ENCODE measurements at places on chromosomes 16 and 17.

DNA sequence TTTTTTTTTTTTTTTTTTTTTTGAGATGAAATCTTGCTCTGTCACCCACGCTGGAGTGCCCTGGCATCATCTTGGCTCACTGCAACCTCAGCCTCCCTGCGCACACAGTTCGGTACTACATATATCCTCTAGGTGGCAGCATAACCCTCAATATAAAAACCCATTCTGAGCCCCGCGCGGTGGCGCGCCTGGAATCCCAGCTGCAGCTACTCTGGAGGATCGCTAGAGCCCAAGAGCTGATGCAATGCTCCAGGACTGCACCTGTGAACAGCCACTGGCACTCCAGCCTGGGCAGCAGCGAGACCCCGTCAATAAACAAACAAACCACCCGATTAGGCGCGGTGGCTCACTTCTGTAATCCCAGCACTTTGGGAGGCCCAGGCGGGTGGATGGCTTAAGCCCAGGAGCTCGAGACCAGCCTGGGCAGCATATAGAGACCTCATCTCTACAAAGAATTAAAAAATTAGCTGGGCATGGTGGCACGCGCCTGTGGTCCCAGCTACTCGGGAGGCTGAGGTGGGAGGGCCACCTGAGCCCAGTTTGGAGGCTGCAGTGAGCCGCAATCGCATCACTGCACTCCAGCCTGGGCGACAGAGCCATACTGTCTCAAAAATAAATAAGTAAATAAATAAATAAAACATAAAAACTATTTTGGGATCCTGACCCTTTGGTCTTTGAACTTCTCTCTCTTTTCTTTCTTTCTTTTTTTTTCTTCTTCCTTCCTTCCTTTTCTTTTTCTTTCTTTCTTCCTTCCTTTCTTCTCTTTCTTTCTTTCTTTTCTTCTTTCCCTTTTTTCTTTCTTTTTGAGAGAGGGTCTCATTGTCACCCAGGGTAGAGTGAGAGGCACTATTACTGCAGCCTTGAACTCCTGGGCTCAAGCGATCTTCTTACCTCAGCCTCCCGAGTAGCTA lies 15.4 kb upstream of the AKAP10 start:
- DNase-seq = peak; percentile 79

DNA sequence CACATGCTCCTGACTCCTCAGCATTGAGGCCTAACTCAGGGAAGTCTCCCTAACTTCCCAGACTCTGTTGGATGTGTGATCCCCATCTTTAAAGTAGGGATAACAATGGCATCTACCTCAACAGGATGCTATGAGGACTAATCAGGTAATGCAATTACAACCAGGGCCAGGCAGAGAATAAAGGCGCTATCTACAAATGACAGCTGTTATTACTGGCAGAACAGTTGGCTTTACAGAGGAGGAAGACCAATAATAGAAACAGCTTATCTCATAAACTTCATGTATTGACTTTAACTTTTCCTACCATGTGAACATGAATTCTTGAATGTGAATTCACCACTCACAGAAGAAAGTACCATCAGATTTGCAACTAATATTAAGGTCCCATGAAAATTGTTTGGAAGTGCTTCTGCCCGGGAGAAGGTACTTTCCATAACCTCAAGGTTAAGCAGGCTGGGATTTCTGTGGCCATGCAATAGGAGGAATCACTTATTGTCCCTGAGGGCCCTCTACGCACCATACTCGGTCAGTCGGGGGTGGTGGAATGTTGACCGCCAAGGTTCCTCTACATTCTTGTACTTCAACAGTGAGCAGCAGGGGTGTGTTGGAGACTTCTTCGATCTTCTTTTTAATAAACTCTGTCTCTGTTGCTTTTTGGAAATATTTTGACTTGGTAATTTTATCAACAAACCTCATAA lies 22.6 kb upstream of the ERN1 start:
- no peak for DNase-seq

- no peak for DNase-seq
Measured at GRCh38 chr17:900336-900934, 79.1 kb downstream of the NXN start.

GRCh38 chr17:74690409-74690825 lies 22.3 kb downstream of the CD300LF start:
- DNase-seq = no peak

GRCh38 chr17:57264776-57265175 lies 8.5 kb downstream of the MSI2 start:
- DNase-seq = no peak

DNA sequence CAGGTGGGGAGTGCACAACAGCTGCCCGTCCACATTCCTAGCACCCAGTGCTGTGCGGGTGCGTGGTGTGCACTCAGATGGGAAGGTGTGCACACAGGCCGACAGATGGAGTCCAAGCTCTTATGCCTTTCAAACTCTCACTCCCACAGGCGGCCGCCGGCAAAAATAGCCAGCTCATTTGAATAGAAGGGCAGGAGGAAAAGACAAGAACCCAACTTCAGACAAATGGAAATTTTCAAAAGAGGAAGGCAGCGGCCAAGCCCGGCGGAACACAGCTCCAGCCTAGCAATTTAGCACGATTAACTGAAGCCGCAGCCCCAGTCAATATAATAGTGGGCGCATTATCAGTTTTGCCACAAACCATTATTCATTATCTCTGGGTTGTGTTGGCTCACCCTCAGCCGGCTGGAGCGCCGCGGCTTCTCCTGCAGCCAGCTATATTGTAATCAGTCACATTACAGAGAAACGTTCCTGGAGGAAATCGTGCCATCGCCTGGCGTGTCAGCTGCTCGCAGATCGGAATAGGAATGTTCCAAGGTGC lies 103.9 kb upstream of the SEC14L1 start:
- DNase-seq = no peak

- DNase-seq = no peak
Measured at GRCh38 chr17:35768797-35769196, 8.1 kb downstream of the C17orf50 start.

DNA sequence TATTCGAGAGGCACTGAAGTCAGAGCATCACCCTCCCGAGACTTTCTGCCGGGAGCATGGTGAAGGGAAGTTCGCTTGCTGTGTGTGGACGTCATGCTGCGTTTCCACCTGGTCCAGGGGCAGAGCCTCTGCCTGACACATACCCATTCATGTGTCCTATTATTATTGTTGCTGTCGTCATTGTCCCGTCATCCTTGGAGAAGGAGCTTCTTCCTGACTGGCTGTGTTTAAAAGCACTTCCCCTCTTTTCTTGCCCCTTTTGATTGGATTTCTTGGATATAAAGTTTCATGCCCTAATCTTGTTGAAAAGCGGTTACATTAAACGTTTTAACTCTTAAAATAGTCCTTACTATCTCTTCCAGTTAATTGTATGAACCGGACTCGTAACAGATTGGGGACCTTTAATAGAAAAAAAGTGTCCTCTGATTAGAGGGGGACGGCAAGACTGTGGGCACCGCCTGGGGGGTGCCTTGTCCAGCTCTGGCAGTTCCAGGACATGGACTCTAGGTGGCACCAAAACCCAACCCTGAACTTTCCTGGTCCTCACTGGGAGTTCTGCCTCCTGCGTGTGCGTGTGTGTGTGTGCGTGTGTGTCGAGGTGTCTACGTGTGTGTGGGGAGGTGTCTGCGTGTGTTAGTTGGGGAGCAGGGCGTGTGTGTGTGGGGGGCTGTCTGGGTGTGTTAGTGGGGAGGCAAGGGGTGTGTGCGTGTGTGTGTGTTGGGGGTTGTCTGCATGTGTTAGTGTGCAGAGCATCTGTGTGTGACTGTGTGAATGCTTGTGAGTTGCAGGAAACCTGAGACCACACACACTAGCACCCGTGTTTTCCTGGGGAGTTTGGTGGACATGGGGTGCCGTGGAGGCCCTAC lies 133.3 kb upstream of the CIBAR2 start:
- peak; percentile 55 for DNase-seq

DNA sequence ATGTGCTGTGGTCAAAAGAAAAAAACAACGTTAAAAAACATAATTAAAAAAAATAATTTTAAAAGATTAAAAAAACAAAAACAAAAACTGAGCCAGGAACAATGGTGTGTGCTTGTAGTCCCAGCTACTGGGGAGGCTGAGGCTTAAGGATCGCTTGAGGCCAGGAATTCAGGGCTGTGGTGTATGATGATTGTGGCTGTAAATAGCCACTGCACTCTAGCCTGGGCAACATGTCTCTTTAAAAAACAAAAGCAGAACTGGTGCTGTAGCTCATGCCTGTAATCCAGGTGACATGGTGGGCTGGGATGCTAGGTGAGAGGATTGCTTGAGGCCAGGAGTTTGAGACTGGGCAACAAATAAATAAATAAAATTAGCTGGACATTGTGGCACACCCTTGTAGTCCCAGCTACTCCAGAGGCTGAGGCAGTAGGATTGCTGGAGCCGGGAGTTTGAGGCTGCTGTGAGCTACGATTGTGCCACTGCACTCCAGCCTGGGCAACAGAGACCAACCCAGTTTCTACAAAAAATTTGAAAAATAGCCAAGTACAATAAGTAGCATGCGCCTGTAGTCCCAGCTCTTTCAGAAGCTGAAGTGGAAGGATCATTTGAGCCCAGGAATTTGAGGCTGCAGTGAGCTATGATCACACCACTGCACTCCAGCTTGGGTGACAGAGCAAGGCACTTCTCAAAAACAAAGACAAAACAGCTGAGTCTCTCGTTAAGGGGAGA lies 43.6 kb downstream of the NFATC3 start:
- DNase-seq = no peak

GRCh38 chr17:6070913-6071511 lies 833 bp downstream of the WSCD1 start:
- DNase-seq = no peak

DNA sequence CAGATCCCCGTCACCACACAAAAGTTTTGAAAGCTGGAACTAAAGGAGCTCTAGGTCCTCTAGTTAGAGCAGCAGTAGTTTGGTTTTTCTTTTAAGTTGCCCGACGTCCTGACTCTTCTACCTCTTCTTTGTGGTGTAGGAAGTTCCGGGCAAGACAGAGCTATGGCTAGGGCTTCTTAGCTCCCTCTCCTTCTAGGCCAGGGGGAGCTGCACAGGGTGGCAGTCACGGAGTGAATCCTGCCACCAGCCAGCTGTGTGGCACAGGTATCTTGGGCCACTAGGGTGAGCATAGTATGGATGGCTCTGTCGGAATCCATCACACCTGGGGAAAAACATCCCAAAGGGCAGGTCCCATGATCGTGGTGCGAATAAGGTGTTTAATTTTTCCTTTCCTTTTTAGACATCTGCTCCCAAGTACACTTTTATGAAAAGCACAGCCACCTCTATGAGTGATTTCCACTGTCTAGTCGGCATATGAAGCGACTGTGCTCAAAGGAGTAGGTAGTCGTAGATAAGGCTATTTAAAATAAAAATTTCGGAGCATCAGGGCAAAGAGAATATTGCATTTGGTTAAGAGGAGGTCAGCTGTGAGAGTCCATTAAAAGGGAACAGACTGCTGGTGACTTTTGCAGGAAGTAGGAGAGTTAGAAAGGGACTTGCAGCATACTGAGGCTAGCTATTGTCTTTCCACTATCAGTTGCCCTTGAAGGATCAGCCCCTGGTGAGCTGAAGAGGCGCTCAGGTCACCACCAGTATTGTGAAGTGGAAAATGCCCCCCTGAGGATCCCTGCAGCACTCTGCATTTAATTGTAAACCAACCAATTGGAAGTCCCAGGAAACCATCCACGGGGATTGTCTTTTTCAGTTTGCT lies 2.1 kb downstream of the PRKCA start:
- DNase-seq = peak; percentile 36

DNA sequence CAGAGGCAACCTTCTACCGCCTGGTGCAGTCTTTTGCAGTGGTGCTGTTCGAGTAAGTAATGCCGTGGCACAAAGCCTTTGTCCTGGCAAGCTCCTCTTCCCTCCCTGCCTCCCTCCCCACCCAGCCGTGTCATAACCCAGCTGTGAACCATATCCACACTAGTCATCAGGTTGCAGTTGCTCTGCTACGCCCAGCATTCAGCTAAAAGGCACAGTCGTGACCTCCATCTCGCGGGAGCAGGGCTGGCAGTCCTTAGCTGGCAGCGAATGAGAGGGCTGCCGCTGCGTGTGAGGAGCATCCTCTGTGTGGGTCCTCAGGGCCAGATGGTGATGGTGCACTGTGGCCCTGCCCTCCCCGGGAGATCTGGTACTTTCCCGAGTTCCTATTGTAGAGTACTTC lies 39.3 kb downstream of the CIBAR2 start:
- no peak for DNase-seq

DNA sequence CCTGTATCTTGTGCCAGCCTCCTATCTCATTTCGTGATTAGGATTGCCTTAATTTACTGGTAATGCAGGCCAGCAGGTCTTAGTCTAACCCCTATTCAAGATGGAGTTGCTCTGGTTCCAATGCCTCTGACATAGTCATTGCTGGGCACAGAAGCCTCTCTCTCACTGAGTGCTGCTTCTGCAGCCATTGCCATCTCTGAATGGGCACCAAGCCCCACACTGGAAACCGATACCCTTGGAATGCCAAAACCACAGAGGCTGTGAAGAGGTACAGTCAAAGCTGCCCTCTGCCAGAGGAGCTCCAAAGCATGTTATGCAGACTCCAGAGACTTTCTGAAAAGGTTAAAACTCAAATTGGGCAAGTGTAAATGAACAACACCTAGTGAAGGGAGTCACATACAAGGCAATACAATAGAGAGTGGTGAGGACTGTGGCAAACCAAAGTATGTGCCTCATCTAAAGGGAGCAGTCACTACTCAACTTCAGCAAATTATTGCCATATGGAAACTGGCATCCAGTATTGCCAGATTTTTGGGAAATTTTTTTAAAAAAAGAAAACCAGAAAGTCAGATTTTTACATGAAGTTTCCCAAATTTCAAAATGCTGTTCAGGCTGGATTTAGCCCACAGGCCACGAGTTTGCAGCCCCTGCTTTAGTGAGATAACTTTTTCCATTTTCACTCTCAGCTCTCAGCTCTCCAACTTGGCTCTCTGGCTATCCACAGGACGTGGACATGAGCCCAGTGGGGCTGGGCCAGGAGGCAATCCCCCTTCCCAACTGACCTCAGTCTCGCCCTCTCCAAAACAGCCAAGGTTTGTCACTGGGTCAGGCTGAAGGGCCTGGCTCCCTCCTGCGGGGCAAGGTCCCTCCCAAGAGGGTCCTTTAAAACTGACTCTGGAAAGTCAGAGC lies 2.1 kb upstream of the MMP2 start:
- no peak for DNase-seq

GRCh38 chr17:81019563-81020442 lies 15.1 kb upstream of the BAIAP2 start:
- DNase-seq = no peak

GRCh38 chr17:79223953-79224352 lies 149.3 kb downstream of the ENGASE start:
- no peak for DNase-seq

GRCh38 chr17:66573078-66573477 lies 261.8 kb upstream of the CACNG5 start:
- no peak for DNase-seq

DNA sequence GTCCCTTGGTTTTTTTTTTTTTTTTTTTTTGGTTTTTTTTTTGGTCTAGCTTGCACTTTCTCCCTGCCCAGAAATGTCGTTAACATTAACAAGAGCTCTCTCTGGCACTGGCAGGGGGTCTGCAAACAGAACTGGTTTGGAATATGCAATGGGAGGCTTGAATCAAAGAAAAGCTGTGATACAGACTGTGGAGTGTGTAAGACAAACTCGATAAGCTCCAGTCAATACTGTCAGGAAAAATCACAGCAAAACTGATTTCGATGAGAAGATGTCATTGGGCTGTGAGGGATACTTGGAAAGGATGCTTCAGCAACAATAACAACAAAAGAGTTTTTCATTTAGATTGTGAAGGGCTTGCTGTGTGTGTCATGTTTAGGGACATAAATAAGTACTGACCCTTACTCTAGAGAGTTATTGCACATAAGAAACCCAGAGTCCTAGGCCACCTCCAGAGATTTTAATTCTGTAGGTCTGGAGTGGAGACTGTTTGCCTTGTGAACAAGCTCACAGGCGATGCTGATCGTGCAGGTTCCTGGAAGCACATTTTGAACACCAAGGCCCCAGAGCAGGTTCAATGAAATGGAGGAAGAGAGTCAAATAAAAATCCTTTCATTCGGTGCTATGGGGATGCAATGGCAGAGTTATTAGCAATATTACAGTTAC lies 470.7 kb upstream of the RBFOX1 start:
- DNase-seq = no peak
